ENCODE measurements at places on chromosomes 11 and 22. TPM values are rescaled to one million over a fixed set of nuclear protein-coding genes. Genes with fewer than 3 reads are reported as not detected.

Gene MMP12
- total RNA-seq, result not detected

DNA sequence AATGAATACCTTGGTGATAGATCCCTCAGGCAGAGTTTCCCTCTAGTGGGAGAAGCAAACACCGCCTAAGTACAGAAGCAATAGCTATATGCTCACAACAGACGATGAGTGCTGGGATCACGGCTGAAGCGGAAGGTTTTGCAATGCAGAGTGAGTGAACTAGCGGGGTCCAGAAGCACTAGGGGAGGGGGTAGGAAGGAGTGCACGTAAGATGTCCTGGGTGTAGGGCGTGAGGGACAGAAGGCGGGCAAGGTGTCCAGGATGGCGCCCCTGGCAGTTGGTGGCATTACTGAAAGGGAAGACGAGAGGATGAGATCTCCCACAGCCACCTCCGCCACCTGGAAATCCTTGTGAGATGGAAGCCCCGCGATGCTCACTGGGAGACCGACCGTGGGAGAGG lies 81.0 kb downstream of the ETS1 start:
- DNase-seq, result no peak

DNA sequence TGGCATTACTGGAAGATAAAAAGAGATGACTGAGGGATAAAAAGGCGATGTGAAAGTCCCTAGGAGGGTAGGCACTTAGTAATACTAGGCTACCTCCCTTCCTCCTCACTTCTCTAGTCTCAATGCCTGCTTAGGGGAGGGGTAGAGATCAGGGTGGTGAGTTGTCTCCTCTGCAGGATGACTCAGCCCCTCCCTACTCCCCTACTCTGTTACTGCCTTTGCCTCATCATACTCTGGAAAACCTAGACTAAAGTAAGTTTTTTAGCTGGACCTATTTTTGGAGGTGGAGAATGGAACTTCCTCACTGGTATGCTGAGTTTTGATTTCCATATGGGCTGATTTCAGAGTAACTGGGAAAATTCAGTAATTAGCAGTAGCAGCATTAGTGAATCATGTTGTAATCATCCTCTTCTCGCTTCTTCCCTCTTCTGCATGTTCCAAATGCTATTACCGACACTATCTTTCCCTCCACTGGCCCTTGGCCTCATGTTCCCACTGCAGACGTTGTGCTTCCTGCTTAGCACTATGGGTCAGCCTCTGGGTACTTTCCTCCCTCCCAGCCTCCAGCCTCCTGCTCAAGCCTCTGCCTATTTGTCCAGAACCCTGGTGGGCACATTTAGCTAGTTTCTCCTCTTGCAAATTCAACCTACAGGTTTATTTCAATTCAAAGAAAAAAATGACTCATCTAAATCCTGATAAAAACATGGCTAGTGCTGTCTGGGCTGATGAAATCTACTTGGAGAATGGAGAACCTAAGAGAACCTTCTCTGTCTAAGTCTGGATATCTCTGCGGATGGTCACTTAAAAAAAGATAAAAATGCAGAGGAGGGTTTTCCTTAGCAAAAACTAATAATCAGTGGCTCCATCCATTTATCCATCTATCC lies 281.7 kb downstream of the ST3GAL4 start:
- DNase-seq, result no peak

DNA sequence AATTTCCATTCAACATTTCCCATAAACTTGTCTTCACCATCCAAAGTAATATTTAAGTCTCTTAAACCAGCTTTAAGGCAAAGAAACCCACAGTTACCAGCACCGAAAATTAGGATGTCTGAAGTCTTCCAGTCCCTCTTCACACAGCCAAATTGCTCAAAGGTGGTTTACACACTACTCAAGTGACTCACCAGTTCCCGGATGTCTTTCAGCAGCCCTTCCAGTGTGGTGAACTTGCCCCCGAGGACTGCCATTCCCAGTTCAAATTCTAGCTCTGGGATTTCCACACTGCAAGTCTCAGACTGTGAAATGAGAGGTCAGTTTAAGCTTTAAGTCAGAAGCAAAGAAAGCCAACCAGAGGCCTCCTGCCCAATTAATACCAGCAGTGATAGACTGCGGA lies 5.1 kb downstream of the ZPR1 start:
- DNase-seq, result no peak

- no peak for DNase-seq
Observed at GRCh38 chr11:75520688-75521087, 5.1 kb downstream of the GDPD5 start.

DNA sequence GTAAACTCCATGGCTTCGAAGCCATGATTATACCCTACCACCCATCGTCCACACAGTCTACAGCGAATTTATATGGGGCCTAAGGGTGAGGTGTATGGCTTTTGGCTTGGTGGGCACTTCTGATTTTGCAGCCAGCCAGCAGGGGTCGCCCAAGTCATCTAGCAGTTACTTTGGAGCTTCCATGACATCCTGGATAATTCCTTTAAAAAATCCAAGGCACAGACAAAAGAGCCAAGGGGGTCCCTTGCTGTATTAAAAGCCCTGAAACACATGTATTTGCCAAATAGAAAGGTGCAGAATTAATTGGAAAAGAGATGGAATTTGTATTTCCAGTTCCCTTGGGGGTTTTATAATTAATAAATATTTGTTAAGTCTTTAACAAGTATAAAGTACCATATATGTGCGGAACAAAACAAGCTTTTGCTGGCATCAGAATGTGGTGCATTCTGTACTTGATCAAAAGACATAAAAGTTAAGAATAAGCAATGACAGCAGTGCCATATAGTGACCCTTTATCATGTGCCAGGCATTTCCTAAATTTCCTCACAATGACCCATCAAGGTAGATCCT lies 132.8 kb upstream of the PITPNB start:
- peak; percentile 29 for DNase-seq

DNA sequence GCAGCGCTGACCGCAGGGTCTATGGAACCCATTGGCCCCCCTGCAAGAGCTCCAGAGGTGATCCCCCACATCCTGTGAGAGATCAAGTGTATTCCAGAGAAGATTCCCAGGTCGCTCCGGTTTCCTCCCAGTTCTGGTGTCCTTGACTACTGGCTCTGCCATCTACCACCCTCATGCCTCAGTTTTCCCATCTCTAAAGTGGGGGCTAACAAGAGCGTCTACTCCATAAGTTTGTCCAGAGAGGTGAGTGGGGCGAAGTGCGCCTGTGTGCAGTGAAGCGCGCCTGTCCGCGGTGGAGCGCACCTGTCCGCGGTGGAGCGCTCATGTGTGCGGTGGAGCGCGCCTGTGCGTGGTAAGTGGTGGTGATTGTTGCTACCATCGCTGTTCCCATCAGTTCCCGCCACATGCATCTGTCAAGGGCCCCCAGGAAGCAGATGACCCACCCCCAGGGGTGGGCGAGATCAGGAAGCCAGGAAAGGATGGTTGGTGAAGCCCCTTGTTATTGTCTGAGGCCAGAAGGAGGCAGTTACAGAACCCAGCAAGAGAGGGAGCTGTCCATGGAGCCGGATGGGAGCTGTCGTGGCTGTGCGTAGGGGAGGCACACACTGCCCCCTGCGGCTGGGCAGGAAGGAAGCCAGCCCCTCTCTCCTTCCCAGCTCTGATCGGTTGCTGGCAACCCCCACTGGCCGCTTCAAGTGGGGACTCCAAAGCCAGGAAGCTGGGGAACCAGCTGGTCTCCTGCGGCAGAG lies 73.2 kb upstream of the FGF3 start:
- DNase-seq, result no peak

- DNase-seq, result no peak
Observed at GRCh38 chr11:120738516-120739046, 227.0 kb downstream of the GRIK4 start.
